Purkinje cell (primary cell): ENCODE measurements at places on chromosomes 11 and 22. TPM values are rescaled to one million over a fixed set of nuclear protein-coding genes. Genes with fewer than 3 reads are reported as not detected.

RAG2 gene
- polyA plus RNA-seq, result 0.98 TPM in 1 of 2 replicates, not detected in the other

TMEM191C gene
- 1.7 and 4.4 TPM in 2 replicates for polyA plus RNA-seq

SHANK2 gene
- polyA plus RNA-seq, result 27.9 and 39.4 TPM in 2 replicates

LYVE1 gene
- not detected in 2 replicates for polyA plus RNA-seq

DLG2 gene
- 393 and 404 TPM in 2 replicates for polyA plus RNA-seq

IFITM10 gene
- polyA plus RNA-seq, result 0.83 TPM in 1 of 2 replicates, not detected in the other

MARK2 gene
- 0.88 and 1.6 TPM in 2 replicates for polyA plus RNA-seq
